HepG2 (cell line): ENCODE measurements at places on chromosomes 11 and 22.

GRCh38 chr11:46370253-46370652, 11.2 kb upstream of the MDK start:
- no peak overlapping the region for H3K27ac ChIP-seq
- no peak for DNase-seq
- no peaks in the 10 kb centered on the region for H3K27me3 ChIP-seq
- H3K4me1 ChIP-seq = peaks cover 15% of the 10 kb centered on the region
- H3K4me3 ChIP-seq = no peak overlapping the region
- peaks cover 1% of the 10 kb centered on the region; the same call in 1 of the 2 replicates for H3K36me3 ChIP-seq

- H3K4me1 ChIP-seq = peaks cover 15% of the 10 kb centered on the region
- no peaks in the 10 kb centered on the region for H3K27me3 ChIP-seq
- no peak overlapping the region for H3K4me3 ChIP-seq
Observed at GRCh38 chr11:46537121-46537520, 56.7 kb downstream of the AMBRA1 start.

GRCh38 chr11:59365232-59366018, 6.7 kb downstream of the OR5AN1 start:
- no peaks in the 10 kb centered on the region for H3K36me3 ChIP-seq
- no peaks in the 10 kb centered on the region for H3K4me1 ChIP-seq
- H3K27me3 ChIP-seq = no peaks in the 10 kb centered on the region
- DNase-seq = no peak
- H3K27ac ChIP-seq = no peak overlapping the region

DNA sequence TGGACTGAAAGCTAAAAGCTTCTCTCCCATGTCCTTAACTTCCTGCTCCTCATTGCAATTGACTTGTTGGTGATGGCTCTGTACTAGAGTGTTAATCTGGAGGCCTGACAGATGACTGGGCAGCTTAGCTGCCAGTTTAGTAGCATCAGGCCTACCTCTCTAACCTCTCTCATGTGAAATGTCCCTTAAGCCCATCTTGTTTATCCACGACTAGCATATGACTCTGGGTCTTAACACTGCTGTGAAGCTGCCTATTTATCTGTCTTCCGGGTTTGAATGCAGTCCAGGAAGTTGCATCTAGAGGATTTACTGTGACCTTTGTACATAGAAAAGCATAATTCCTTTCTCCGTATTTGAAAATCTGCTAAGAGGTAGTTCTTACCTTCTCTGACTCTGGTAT, 85.3 kb upstream of the HORMAD2 start:
- H3K4me1 ChIP-seq = peaks cover 37% of the 10 kb centered on the region
- DNase-seq = peak; percentile 40
- no peak overlapping the region for H3K4me3 ChIP-seq
- H3K27ac ChIP-seq = peak overlapping the region; percentile 17
- no peaks in the 10 kb centered on the region for H3K27me3 ChIP-seq

GRCh38 chr11:38680746-38681145, 2082.7 kb upstream of the RAG2 start:
- H3K27me3 ChIP-seq = no peaks in the 10 kb centered on the region
- no peak for DNase-seq
- no peak overlapping the region for H3K27ac ChIP-seq
- no peak overlapping the region for H3K4me3 ChIP-seq
- no peaks in the 10 kb centered on the region for H3K4me1 ChIP-seq

DNA sequence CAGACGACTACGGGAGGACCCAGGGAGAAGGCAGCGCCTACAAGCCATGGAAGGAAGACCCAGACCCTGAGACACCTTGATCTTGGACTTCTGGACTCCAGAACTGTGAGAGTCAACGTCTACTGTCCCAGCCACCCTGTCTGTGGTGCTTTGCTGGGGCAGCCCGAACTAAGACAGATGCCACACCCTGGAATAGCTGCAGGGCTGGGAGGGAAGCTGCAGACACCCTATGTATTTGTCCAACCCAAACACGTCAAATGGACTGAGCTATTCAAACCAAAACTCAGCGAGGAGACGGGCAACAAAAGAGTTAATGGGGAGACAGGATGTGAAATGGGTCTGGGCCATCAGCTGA, 169.3 kb downstream of the CTTN start:
- no peak overlapping the region for H3K4me3 ChIP-seq
- no peaks in the 10 kb centered on the region for H3K36me3 ChIP-seq
- H3K4me1 ChIP-seq = no peaks in the 10 kb centered on the region
- no peak overlapping the region for H3K27ac ChIP-seq
- no peaks in the 10 kb centered on the region for H3K27me3 ChIP-seq

DNA sequence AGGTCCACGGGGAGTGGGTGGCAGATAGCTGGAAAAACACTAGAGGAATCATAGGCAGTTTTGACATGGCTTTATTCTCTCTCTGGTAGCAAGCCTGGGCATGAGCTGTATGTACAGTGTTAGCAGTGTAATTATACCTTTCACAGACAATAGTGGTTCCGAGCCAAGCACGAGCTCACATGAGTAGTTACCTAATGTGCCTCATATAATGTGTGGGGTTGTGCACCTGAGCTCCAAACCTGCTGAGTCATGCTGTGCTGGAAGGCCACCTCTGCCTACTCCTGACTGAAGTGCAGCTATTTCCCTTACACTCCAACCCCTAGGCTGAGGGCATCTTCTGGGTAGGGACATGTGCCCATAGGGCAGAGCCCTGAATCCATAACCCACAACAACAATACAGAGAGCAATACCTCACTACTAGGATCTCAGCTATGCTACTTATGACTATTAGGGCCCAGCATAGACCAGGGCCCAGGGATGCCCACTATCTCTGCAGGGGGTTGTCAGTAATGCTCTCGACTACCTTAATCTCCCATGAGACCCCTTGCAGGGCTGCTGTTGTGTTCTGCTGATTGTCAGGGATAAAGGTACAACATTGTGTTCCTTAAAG, 432.1 kb downstream of the DYNC2H1 start:
- H3K36me3 ChIP-seq = no peaks in the 10 kb centered on the region
- H3K27ac ChIP-seq = no peak overlapping the region
- H3K4me3 ChIP-seq = no peak overlapping the region
- DNase-seq = no peak

GRCh38 chr11:20669820-20670684, 666 bp downstream of the NELL1 start:
- no peak overlapping the region for H3K27ac ChIP-seq
- H3K4me1 ChIP-seq = no peaks in the 10 kb centered on the region
- H3K36me3 ChIP-seq = no peaks in the 10 kb centered on the region
- no peak for DNase-seq

DNA sequence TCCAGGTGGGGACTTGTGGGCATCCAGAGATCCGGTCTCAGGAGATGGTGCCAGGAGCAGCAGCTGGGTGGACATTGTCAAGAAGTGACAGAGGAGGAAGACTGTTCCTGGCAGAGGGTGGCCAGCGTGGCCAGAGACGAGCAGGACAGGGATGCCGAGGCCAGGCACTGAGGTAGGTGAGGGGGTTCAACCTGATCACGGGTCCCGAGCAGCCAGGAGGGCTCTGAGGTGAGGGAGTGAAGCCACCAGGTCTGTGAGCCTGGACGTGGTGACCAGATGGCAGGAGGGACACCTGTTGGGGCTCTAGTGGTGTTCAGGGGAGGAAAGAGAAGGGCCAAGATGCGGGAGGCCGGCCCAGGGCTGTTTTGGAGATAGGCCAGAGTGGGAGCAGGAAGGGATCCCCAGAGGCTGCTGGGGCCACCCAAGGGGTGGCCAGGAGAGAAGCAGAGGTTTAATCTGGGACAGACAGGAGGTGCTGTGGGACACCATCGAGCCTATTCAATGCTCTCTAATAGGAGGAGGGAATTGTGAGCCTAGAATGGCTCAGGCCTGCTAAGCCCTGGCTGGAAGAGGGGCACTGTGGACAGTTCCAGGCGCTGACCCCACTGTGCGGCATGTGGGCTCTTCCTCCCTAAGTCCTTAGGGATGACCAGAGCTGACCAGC, 6.3 kb downstream of the PPM1F start:
- H3K4me1 ChIP-seq = peaks cover 5% of the 10 kb centered on the region
- H3K4me3 ChIP-seq = no peak overlapping the region
- H3K27ac ChIP-seq = no peak overlapping the region
- peaks cover 5% of the 10 kb centered on the region for H3K36me3 ChIP-seq

GRCh38 chr11:47329987-47330931, 22.2 kb downstream of the MYBPC3 start:
- H3K27me3 ChIP-seq = no peaks in the 10 kb centered on the region
- DNase-seq = no peak
- H3K36me3 ChIP-seq = peaks cover 43% of the 10 kb centered on the region
- no peak overlapping the region for H3K27ac ChIP-seq

DNA sequence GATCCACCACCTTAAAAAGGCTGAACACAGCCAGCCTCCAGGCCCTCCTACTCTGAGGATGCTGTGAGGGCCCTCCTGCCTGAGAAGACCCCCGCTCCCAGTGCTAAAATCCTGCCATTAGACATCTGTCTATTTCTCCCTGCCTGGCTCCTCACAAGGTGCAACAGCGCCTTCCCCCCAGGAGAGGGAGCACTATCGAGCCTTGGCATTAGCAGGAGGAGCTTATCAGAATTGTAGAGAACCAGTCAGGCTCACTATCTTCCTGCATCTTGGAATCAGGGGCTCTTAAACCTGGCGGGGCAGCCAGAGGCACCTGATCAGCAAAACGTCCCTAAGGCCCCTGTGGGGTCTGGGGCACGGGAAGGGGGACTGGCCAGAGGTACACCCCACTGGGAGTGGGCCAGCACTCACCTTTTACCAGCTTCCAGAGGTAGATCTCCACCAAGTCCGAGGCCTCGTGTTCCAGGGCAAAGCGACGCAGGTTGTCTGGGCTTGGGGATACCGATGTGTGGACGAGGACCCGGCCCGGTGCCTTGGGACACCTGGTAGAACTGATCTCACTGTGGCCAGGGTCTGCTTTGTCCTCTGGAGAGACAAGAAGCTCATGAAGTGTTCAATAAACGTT, 28.7 kb downstream of the CHRDL2 start:
- peaks cover 4% of the 10 kb centered on the region; the same call in 1 of the 2 replicates for H3K27me3 ChIP-seq
- H3K36me3 ChIP-seq = no peaks in the 10 kb centered on the region
- no peak overlapping the region for H3K4me3 ChIP-seq
- peak; percentile 63 for DNase-seq
- no peak overlapping the region for H3K27ac ChIP-seq

GRCh38 chr11:44979543-44980399, 29.1 kb upstream of the TP53I11 start:
- no peaks in the 10 kb centered on the region for H3K36me3 ChIP-seq
- DNase-seq = no peak
- H3K4me3 ChIP-seq = no peak overlapping the region
- no peak overlapping the region for H3K27ac ChIP-seq
- peaks cover 15% of the 10 kb centered on the region; the same call in 1 of the 3 replicates for H3K27me3 ChIP-seq

GRCh38 chr11:67301313-67301921, 1.9 kb upstream of the SSH3 start:
- H3K27me3 ChIP-seq = no peaks in the 10 kb centered on the region
- no peak overlapping the region for H3K27ac ChIP-seq
- H3K4me1 ChIP-seq = peaks cover 20% of the 10 kb centered on the region
- no peak overlapping the region for H3K4me3 ChIP-seq
- peaks cover 32% of the 10 kb centered on the region; the same call in 2 of the 3 replicates for H3K36me3 ChIP-seq
- no peak for DNase-seq

DNA sequence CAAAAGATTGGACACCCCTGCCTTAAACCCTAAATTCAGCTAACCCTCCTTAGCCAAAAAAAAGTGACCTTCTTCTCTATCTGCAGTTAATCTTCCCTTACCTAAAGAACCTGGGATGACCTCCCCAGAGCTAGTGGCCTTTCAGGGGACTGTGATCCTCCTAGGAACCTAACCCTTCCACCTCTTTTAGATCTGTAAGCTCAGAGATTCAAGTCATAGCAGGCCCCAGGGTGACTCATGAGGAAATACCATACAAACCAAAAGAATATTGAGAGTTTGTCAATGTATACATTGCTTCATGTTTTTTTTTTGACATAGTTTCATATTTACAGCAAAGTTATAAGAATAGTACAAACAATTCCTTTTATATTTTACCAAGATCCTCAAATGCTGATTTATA, 38.3 kb upstream of the CXCR5 start:
- peaks cover 25% of the 10 kb centered on the region for H3K4me1 ChIP-seq
- H3K27me3 ChIP-seq = no peaks in the 10 kb centered on the region
- H3K4me3 ChIP-seq = no peak overlapping the region
- H3K36me3 ChIP-seq = no peaks in the 10 kb centered on the region

- peaks cover 3% of the 10 kb centered on the region; the same call in 1 of the 2 replicates for H3K4me1 ChIP-seq
- H3K27me3 ChIP-seq = no peaks in the 10 kb centered on the region
- no peak for DNase-seq
- H3K27ac ChIP-seq = no peak overlapping the region
- peaks cover 15% of the 10 kb centered on the region for H3K36me3 ChIP-seq
Observed at GRCh38 chr11:62777389-62777788, 6.2 kb downstream of the TAF6L start.

- no peak overlapping the region for H3K27ac ChIP-seq
- H3K4me3 ChIP-seq = no peak overlapping the region
- no peaks in the 10 kb centered on the region for H3K36me3 ChIP-seq
- peaks cover 24% of the 10 kb centered on the region for H3K4me1 ChIP-seq
- H3K27me3 ChIP-seq = peaks cover 90% of the 10 kb centered on the region
Observed at GRCh38 chr11:2843551-2843950, 42.0 kb downstream of the CDKN1C start.

- H3K4me3 ChIP-seq = no peak overlapping the region
- no peaks in the 10 kb centered on the region; the same call in 1 of the 2 replicates for H3K27me3 ChIP-seq
- H3K36me3 ChIP-seq = no peaks in the 10 kb centered on the region
- H3K4me1 ChIP-seq = no peaks in the 10 kb centered on the region
Observed at GRCh38 chr11:117807482-117808327, 10.7 kb upstream of the DSCAML1 start.

- no peak overlapping the region for H3K27ac ChIP-seq
- H3K27me3 ChIP-seq = no peaks in the 10 kb centered on the region
- DNase-seq = no peak
- H3K4me1 ChIP-seq = peaks cover 35% of the 10 kb centered on the region
- H3K36me3 ChIP-seq = peaks cover 13% of the 10 kb centered on the region
- H3K4me3 ChIP-seq = no peak overlapping the region
Observed at GRCh38 chr11:65650547-65651338, 12.0 kb downstream of the RELA start.

GRCh38 chr22:45548991-45549761, 46.5 kb downstream of the FBLN1 start:
- no peak for DNase-seq
- H3K4me3 ChIP-seq = no peak overlapping the region
- H3K4me1 ChIP-seq = peaks cover 30% of the 10 kb centered on the region
- H3K27me3 ChIP-seq = no peaks in the 10 kb centered on the region

GRCh38 chr11:44446996-44447771, 118.3 kb upstream of the CD82 start:
- H3K36me3 ChIP-seq = no peaks in the 10 kb centered on the region
- no peak for DNase-seq
- no peak overlapping the region for H3K4me3 ChIP-seq
- no peaks in the 10 kb centered on the region for H3K4me1 ChIP-seq
- H3K27ac ChIP-seq = no peak overlapping the region

- H3K4me1 ChIP-seq = no peaks in the 10 kb centered on the region
- no peak overlapping the region for H3K4me3 ChIP-seq
- no peak overlapping the region for H3K27ac ChIP-seq
- no peak for DNase-seq
Observed at GRCh38 chr11:103947546-103947919, 88.9 kb upstream of the DDI1 start.
